ENCODE measurements at places on chromosomes 6 and 20.

GRCh38 chr6:120804612-120805011, 529.7 kb downstream of the TBC1D32 start:
- DNase-seq, result no peak

DNA sequence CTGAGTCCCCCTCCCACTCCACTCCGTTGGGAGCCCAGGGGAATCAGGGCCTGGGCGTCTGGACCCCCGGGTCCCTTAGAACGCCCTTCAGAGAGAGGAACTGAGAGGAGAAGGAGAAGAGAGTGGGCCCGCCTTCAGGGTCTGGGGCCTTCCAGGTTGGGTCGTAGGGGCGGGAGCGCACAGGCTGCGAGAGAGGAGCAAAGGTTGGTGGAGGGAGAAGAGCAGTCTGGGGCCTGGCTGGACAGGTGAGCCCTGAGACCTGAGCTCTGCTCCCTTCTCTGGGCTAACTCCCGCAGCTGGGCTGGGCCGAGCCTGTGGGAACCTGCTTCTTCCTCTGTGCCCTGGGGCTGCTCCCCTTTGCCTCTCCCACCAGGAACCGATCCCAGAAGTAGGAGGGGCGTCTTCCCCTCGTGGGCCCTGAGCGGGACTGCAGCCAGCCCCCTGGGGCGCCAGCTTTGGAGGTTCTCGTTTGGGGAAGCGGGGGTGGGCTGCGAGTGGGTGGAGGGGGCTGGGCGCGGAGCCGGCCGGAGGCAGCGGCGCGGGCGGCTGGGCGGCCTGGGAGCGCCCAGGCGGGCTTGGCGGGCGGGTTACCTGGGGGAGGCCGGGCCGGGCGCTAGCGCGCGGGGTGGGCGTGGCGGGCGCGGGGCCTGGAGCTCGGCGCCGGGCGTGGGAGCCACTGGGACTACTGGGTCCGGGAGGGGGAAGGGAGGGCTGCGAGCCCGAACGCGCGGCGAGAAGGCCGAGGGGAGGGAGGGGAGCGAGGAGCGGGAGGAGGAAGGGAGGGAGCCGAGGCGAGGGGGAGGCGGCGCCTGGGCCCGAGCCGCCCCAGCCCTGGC, at the start of gene DDR1:
Gene DDR1 (plus strand): TSS at position 835 of the 836 bp plus-strand sequence. CDS start 4,211 bp downstream, outside the sequence.
- DNase-seq, result peak; percentile 21

DNA sequence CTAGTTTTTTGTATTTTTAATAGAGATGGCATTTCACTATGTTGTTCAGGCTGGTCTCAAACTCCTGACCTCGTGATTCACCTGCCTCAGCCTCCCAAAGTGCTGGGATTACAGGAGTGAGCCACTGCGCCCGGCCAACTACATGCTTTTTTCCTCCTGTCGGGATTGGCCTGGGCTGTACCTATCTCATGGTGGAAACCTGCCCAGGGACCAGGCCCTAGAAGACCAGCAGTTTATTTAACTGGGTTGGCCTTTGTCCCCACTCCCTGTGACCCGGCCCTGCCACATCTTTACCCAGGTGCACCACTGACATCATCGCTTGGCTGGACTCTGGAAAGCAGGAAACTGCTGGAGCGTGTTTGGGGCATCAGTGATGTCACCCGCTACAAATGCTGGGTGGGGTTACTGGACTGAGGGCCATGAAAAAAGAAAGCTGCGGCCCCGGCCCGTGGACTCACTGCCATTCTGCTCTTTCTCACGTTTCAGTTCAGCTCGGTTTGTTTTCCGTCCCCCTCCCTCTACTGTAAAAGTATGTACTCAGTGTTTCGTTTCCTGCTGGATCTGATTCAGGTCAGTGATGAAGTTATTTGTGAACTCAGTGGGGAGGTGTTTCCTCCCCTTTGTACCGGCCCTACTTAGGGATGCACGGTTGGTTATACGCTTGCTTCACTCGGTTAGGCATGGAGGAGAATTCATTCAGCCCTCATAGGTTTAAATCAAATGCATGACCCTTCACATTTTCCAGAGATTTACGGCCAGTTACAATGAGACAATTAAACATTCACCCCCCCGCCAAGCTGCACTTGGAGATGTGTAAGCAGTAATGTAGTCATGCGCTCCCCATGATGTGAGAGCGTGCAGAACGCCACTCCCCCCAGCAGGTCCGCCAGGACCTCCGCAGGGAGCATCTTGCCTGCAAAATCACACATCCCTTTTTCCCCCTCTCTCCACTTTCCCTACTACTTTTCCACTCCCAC, 179.3 kb downstream of the MTHFD1L start:
- peak; percentile 28 for DNase-seq

DNA sequence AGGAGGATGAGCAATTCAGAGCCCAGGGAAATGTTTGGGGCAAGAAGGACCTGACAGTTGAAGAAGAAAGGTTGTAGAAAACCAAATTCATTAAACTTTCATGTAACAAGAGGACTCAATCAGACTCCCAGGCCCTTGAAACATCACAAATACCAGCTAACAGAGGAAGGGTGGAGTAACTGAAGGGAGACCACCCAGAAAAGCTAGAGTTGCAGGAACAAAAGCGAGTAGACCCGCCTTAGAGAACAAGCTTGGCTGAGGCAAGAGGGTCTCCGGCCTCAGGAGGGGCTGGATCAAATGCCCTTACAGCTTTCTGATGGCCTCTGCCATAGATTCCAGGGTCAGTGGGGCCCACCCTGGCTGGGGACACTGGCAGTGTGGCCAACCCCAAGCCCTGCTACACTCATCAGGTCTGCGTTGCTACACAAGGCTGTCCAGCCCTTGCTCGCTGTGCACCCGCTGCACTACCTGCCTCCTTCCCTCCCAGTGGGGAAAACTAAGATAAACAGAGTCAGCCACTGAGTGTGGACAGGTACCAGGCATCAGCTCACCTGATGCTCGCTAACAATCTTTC, 110.0 kb downstream of the SLC23A2 start:
- DNase-seq, result no peak

DNA sequence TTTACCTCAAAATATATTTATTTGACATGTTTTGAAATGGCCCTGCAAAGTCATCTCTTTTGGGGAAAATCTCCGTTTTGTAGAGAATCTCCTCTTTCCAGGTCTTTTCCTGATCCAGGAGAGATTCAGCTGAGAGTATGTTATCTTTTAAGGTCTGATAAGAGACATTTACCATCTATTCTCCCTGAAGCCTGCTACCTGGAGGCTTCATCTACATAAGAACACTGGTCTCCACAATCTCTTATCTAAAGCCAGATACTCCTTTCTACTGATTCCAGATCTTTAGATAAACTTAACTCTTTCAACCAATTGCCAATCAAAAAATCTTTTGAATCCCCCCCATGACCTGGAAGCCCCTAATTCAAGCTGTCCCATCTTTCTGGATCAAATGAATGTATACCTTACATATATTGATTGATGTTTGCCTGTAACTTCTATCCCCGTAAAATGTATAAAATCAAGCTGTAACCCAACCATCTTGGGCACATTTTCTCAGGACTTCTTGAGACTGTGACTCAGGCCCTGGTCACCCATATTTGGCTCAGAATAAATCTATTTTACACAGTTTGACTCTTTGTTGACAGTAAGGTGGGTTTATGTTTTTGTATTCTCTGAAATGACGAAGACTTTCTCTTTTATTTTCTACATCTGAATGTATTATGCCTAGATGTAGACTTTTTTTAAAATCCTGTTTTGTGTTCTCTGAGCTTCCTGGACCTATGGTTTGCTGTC, 95.5 kb downstream of the ECT2L start:
- DNase-seq, result no peak

DNA sequence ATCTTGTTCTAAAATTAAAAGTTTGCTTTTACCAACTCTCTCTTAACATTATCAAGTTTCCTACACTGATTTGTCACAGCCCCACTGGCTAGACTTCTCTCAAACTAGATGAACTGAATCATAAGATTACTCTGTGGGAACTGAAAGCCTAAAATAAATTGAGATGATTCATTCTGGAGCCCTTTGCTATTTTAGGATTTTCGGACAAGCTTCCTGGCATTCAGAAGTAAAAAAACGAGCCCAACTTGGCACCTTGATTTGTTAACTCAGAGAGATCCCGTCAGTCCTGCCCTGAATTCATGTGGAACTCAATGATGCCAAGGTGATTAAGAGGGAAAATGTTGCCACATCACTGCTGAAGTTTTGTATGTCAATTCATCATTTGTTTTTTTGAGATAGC, 122.0 kb upstream of the NRSN1 start:
- DNase-seq, result no peak

DNA sequence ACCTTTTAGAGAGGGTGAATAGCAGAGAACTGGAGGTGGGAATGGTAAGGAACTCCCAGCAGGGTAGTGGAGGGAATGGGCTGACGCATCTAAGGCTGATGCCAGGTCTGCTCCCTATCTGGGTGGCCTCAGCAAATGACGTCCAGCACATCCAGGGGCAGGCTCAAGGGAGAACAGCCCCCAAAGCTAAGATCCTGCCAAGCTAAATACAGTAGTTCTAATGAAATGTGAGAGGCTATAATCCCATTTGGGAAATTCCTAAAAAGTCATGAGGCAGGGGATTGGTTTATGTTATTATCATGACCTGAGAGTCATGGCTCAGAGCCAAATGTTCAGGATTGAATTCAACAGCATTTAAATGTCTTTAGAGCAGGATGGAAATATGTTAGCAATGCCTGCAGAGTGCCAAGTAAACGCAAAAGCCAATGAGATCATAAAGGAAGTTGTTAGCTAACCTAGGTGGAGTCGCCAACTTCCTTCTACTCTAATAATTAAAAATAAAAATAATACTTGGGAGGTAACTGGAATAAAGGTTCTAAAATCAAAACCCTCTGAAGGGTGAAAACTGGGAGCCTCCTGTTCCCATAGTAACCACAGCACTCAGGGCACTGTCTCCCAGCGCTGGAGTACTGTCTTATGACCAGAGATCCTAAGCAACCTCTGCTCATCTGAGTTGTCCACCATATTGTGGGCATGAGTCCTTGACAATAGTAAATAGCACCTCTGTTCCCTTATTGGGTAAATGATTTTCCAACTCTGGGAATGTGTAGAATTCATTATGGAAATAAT, 34.8 kb downstream of the IYD start:
- no peak for DNase-seq

DNA sequence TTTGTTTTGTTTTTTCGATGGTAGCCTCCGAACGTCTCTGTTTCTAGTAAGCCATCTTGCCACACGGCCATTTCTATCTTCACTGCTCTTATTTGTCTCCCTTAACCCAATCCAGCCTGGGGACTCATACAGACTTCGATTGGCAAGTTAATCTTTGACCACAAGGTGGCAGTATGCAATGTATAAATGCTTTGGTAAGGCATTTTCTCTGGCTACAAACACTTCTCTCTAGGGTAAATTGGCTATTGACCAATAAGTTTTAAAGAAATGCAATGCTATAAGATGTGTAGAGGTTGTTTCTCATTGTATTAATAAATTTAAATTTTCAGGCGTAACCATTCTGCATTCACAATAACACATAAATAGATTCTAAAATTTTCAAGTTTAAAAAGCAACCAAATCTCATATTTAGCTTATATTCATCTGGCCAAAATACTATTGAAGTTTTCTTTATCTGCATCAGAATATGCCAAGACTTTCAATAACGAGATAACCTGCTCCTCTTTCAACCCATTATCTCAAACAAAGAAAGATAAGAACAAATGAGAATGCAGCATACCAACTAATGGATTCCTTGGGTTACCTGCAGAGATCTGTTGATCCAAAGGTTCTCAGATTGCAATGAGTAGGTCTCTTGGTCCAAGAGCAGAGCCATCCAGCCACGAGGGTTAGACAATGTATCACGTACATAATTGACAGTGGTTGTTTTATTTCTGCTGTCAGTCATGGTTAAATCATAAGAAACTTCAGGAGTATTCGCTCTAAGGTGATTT, 231.9 kb downstream of the PKHD1 start:
- peak; percentile 53 for DNase-seq

- DNase-seq, result no peak
Measured at GRCh38 chr6:132084811-132085509, 133.8 kb upstream of the CCN2 start.

- no peak for DNase-seq
Measured at GRCh38 chr6:111759836-111760785, 113.1 kb downstream of the FYN start.

DNA sequence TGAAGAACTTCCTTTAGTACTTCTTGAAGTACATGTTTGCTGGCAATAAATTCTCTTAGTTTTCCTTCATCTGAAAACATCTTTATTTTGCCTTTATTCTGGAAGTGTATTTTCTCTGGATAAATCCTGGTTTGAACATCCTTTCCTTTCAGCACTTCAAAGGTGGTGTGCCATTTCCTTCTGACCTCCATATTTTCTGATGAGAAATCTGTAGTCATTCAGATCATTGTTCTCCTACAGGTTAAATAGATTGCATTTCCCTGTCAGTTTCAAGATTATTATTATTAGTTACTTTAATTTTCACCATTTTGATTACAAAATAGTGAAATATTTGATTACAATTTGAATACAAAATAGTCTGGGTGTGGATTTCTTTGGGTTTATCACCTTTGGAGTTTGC, 134.5 kb downstream of the CDH26 start:
- DNase-seq, result no peak

- peak; percentile 79 for DNase-seq
Measured at GRCh38 chr6:32177183-32177787, 920 bp upstream of the RNF5 start.

DNA sequence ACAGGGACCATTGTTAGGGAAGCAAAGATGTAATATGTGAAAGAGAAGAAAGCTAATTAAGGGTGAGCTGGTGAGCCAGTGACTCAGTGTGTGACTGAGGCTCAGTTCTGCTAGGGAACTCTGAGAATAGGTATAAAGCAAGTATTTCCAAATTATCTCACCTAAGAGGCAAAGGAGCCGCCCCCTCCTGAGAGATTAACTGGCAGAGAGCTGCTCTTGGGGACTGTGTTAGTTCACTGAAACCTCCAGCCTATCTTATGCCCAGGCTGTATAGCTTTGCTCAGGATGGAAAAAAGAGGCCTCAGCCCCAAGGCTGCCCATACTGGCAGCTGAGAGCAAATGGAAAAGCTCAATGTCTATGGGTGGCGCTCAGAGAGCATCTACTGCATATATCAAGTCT, 152.0 kb downstream of the PAK5 start:
- DNase-seq, result no peak

- DNase-seq, result no peak
Measured at GRCh38 chr6:149756261-149756636, 6.7 kb downstream of the PCMT1 start.

DNA sequence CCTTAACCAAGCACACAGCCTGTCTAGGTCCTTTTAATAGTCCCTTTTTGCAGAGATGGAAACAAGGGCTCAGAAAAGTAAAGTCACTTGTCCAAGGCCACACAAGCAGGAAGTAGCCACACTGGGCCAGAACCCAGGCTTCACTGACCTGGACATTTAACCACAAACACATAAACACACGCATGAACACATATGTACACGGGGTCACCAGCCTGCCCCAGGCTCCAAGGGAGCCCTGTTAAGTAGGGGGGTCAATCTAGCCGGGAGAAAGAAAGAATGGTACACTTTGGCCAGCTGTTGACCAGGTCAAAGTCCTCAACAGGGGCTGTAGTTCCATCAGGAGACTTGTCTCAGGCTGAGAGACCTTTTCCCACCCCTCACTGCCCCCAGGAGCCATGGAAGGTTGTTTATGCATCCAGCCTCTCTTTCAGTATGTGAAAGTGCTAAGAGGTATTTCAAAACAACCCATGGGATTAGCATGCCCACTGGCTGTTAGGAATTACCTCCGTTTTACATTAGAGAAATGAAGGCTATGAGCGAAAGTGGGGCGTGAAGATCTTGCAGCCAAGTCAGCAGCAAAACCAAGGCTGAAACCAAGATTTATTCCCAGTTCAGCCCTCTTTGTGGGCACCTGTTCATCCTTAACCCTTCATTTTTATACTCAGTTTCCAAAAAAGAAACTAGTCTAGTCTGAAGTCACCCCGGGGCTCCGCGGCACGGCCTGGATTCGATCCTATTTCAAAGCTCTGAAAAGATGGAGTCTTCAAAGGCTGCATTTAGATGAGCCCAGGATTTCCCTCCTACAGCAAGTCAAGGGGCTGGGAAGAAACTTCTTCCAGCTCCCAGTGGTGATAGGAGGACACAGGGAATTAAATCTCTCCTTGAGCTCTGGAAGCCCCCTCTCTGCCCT, 9.8 kb downstream of the SDC4 start:
- no peak for DNase-seq
